ENCODE measurements at places on chromosomes 1 and 21.

- no peak for DNase-seq
Observed at GRCh38 chr1:94979656-94980581, 53.0 kb upstream of the CNN3 start.

- DNase-seq: no peak
Observed at GRCh38 chr1:115158181-115158580, 68.9 kb upstream of the TSPAN2 start.

DNA sequence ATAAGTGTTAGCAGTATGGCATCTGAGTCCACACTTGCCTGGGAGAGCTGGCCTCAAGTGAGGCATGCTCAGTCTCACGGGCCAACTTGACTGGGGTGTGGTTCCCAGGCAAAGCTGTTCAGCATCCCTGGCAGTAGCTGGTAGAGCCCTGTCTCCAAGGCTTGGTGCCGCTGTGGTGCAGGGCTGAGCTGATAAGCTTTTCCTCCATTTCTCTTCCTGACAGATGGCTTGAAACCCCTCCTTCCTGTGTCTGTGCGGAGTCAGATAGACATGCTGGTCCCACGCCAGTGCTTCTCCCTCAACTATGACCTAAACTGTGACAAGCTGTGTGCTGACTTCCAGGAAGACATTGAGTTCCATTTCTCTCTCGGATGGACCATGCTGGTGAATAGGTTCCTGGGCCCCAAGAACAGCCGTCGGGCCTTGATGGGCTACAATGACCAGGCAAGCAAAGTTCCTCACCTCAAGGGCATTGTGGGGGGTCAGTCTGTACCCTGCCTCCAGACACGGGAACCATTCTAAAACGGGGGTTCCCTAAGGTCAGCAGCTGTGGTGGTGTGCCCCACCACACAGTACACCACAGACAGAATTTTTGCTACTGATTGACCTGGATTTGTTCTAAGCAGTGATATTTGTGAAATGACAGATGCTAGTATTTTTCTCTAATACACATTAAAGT lies 13.7 kb upstream of the MIIP start:
- no peak for DNase-seq

- no peak for DNase-seq
Observed at GRCh38 chr1:74596717-74597116, 76.9 kb downstream of the ERICH3 start.

DNA sequence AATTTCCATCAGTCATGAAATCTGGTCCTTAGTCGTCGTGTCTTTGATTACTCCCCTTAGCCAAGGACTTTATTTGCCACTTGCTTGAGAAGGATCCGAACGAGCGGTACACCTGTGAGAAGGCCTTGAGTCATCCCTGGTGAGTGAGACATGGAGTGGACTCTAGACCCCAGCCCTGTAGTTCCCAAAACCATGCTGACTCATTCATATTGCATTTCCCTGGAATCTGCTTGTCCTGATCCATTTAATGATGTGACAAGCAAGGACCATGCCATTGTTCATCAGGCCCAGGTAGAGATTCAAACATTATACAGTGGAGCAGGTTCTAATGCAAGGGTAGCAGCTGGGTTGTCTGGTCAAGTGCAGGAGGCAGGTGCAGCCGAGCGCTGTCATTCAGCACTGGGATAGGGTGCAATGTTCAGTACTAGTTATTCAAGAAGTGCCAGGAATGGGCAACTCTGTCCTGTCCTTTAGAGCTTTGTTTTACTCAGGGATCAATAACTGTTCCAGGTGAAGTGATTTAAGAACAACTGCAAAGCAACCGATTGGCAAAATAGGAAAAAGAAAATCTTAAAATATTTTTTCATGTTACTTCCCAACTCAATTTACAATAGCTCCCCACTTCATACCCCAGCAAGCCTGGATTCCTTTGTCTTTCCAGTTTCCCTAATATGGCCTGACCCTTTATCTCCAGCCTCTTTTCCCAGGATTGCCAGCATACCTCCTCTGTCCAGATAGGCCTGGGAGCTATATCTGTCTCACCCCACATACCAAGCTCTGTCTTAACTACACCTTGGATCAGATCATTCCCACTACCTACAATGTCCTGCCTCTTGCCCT lies 26.5 kb downstream of the CAMK1G start:
- DNase-seq: no peak

DNA sequence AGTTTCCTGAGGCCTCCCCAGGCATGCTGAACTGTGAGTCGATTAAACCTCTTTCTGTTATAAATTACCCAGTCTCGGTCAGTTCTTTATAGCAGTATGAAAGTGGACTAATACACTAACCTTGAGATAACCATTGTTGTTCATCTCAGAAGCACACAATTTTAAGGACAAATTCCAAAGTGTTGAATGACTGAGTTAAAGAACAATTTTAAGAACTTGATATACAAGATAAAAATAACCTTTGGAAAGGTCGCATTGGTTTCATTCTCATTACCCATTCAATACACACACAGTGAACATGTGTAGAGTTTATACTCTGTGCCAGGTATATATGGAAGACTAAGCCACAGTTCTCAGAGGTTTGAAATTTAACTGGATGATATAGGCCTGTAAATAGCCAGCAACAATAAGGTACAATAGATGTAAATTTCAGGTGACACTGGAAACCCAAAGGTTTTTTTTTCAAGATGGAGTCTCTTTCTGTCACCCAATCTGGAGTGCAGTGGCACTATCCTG lies 19.1 kb upstream of the SRSF10 start:
- DNase-seq: no peak

DNA sequence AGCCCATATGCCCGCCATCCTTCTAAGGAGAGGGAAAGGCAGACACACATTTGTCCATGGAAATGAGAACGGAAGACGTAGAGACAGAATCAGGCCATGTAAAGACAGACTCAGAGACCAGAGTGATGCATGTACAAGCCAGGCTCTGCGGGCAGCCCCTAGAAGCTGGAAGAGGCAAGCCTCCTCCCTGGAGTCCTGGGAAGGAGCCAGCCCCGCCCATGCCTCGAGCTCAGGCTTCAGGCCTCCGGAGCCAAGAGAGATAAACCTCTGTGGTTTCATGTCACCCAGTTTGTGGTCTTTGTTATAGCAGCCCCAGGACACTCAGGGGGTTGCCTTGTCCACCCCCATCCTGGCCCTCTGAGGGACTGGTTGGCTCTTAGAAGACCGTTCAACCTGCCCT lies 11.6 kb downstream of the PDE9A start:
- DNase-seq: no peak

Data from inflammatory macrophage (primary cell).